DND-41 (cell line): ENCODE measurements at places on chromosomes 7 and 10.

- H3K4me3 ChIP-seq, result no peak overlapping the region
- DNase-seq, result no peak
Observed at GRCh38 chr10:24851629-24852028, 100.8 kb downstream of the PRTFDC1 start.

DNA sequence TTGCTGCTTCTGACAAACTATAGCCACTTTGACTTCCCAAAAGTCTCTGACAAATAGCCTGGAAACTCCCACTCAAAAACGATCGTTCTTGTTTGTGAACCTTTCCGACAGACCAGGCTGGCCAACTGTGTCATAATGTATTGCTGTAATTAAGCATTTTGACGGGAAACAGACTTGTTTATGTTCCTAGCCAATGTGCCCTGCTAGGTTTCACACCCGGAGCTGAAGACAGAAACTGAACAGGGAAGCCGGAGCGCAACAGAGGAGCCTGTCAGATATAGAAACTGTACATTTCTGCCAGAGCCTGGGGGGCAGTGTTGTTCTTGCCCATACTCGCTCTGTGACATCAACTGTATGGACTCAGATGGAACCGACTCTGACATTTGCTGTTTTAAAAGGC, 55.3 kb upstream of the C7orf33 start:
- no peak for DNase-seq
- peaks cover 12% of the 10 kb centered on the region for H3K27me3 ChIP-seq
- no peak overlapping the region for H3K27ac ChIP-seq
- H3K4me1 ChIP-seq, result no peaks in the 10 kb centered on the region

- H3K27ac ChIP-seq, result no peak overlapping the region
- no peaks in the 10 kb centered on the region for H3K4me1 ChIP-seq
- no peak for DNase-seq
- H3K27me3 ChIP-seq, result no peaks in the 10 kb centered on the region
- H3K4me3 ChIP-seq, result no peak overlapping the region
Observed at GRCh38 chr10:73366381-73367298, 8.0 kb upstream of the CFAP70 start.

- H3K27me3 ChIP-seq, result no peaks in the 10 kb centered on the region
- no peaks in the 10 kb centered on the region for H3K36me3 ChIP-seq
- H3K4me3 ChIP-seq, result no peak overlapping the region
- peaks cover 56% of the 10 kb centered on the region for H3K4me1 ChIP-seq
- DNase-seq, result no peak
Observed at GRCh38 chr10:88116481-88116880, 253.1 kb downstream of the PTEN start.

GRCh38 chr10:12194752-12195271, 879 bp downstream of the NUDT5 start:
- H3K36me3 ChIP-seq, result peaks cover 28% of the 10 kb centered on the region
- H3K4me1 ChIP-seq, result peaks cover 35% of the 10 kb centered on the region
- no peaks in the 10 kb centered on the region for H3K27me3 ChIP-seq
- H3K27ac ChIP-seq, result peak overlapping the region; percentile 97

DNA sequence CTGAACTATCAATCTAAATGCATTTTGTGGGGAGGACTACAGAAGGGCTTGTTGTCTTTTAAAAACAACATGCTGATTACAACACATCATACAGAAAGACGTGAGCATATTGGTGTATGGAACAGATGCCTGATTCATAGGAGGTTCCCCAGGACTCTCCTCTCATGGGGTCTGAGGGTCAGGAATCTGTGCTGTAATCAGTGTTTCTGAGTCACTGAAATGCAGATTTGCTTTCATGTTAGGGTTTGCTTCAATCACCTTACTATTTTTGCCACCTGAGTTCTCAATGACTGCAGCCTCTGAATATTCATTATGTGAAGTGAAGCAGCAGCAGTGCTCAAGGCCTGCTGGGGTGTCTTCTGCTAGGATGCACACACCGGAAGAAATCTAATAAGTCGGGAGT, 550 bp upstream of the ANK3 start:
- H3K4me3 ChIP-seq, result no peak overlapping the region
- DNase-seq, result no peak
- no peaks in the 10 kb centered on the region for H3K27me3 ChIP-seq
- no peaks in the 10 kb centered on the region for H3K36me3 ChIP-seq

DNA sequence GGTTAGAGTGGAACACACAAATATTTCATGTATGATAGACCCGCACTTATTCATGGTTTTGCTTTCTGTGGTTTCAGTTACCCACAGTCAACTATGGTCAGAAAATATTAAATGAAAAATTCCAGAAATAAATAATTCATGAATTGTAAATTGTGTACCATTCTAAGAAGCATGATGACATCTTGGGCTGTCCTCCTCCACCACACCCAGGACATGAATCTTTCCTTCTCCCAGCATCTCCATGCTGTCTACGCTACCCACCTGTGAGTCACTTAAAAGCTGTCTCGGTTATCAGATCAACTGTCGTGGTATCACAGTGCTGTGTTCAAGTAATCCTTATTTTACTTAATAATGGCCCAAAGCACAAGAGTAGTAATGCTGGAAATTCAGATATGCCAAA, 419.6 kb upstream of the NRP1 start:
- no peak overlapping the region for H3K4me3 ChIP-seq
- H3K36me3 ChIP-seq, result no peaks in the 10 kb centered on the region
- no peak for DNase-seq
- H3K4me1 ChIP-seq, result no peaks in the 10 kb centered on the region
- no peak overlapping the region for H3K27ac ChIP-seq
- no peaks in the 10 kb centered on the region for H3K27me3 ChIP-seq

GRCh38 chr7:101608772-101609713, 20.1 kb downstream of the MYL10 start:
- H3K4me1 ChIP-seq, result no peaks in the 10 kb centered on the region
- H3K36me3 ChIP-seq, result no peaks in the 10 kb centered on the region
- no peak overlapping the region for H3K27ac ChIP-seq
- no peak for DNase-seq
- no peak overlapping the region for H3K4me3 ChIP-seq

- H3K4me3 ChIP-seq, result no peak overlapping the region
- H3K36me3 ChIP-seq, result no peaks in the 10 kb centered on the region
- H3K27ac ChIP-seq, result no peak overlapping the region
- no peak for DNase-seq
- H3K27me3 ChIP-seq, result no peaks in the 10 kb centered on the region
Observed at GRCh38 chr10:89364531-89364930, 13.3 kb upstream of the IFIT1B start.

GRCh38 chr7:78224923-78225322, 426.4 kb downstream of the PHTF2 start:
- H3K36me3 ChIP-seq, result no peaks in the 10 kb centered on the region
- no peak overlapping the region for H3K4me3 ChIP-seq
- H3K4me1 ChIP-seq, result no peaks in the 10 kb centered on the region
- H3K27me3 ChIP-seq, result no peaks in the 10 kb centered on the region
- H3K27ac ChIP-seq, result no peak overlapping the region
- DNase-seq, result no peak

DNA sequence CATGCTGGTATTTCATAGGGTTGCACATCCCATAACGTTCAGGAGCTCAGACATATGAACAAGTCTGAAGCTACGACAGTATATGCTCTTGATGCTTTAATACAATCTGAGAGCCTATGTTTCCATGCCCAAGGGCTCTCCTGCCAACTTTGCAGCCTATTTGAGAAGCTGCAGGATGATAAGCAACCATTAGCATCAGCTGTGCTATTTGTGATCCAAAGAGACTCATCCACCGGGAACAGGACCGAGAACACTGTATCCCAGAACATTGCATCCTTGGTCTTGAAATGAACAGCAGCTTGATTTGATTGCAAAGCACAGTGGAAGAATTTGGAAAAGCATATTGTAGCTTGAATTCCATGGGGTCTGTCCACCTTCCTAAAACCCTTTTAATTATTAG, 156.2 kb upstream of the PTER start:
- no peaks in the 10 kb centered on the region for H3K36me3 ChIP-seq
- DNase-seq, result no peak
- H3K27ac ChIP-seq, result no peak overlapping the region
- no peak overlapping the region for H3K4me3 ChIP-seq
- H3K27me3 ChIP-seq, result no peaks in the 10 kb centered on the region

DNA sequence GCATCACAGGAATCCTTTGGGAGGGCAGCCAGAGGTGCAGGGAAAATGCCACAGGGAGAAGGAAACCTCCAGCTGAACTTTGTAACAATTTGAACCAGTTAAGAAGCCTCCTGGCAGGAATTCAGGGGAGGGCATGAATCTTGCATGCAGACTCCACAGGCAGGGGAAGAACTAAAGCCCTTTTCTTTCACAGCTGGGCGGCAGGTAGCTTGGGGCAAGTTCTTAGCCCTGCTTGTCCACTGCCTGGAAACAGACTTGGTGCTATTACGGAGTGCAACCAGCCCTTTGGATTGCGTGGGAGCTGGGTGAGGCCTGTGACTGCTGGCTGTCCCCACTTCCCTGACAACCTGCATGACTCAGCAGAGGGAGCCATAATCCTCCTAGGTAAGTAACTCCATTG, 51.7 kb upstream of the ADAM12 start:
- no peaks in the 10 kb centered on the region for H3K36me3 ChIP-seq
- no peak overlapping the region for H3K4me3 ChIP-seq
- no peak overlapping the region; the same call in 1 of the 2 replicates for H3K27ac ChIP-seq
- DNase-seq, result no peak
- no peaks in the 10 kb centered on the region for H3K27me3 ChIP-seq

DNA sequence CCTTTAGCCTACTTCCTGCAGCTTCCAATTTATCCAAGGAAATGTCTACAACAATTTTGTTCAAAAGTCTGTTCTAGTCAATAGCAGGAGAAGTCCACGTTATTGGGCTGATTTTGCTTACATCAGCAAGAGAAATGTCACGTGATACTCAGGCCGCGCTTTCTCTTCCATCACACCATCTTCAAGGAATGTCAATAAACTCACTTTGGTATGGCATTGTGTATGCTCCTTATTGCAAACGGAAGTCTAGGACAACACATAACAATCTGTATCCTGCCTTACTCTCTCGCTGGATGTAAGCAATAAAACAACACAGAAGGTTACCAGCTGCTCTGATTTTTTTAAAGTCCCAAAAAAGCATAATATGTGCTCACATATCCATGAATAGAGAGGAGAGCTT, 17.1 kb upstream of the STK17A start:
- H3K4me3 ChIP-seq, result no peak overlapping the region
- H3K27ac ChIP-seq, result no peak overlapping the region
- no peak for DNase-seq
- H3K27me3 ChIP-seq, result no peaks in the 10 kb centered on the region
- peaks cover 30% of the 10 kb centered on the region for H3K4me1 ChIP-seq
- H3K36me3 ChIP-seq, result no peaks in the 10 kb centered on the region

GRCh38 chr7:70237831-70238575, 639.7 kb downstream of the AUTS2 start:
- no peak overlapping the region for H3K4me3 ChIP-seq
- no peaks in the 10 kb centered on the region for H3K36me3 ChIP-seq
- no peak overlapping the region for H3K27ac ChIP-seq

DNA sequence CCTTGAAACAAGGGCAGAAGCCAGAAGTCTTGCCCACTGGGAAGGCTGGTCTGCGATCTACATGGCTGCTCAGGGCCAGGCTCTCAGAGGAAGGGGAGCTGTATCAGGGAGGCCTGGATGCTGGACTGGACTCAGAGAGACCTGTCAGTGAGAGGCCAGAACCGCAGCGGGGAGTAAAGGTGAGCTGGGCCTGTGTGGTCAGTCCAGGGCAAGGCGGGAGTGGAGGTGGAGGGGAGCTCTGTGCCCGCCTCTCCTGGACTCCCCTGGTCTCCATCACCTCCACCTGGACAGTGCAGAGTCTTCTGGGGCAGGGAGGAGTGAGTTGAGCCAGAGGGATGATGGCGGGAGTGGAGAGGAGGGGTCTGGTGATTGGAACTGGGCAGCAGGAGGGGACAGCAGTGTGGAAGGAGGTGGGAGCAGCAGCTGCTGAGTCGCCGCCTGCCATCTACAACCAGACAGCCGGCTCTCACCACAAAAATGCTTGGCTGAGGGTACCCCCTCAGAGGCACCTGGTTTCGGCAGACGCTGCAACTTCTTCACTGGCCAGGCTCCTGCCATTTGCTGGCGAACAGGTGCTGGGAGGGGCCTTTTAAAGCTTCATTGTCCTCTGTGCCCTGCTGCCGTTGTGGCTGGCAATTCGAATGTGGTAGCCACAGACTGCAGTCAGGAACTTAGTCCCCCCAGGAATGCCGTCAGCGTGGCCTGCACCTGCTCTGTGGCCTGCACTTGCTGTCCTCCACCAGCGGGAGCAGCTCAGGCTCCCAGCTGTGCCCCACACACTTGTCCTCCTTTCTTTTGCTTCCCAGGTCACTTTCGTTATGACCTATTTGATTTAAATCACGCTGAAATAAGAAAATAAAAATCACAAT, 3.5 kb downstream of the RASSF4 start:
- H3K27ac ChIP-seq, result no peak overlapping the region
- no peak overlapping the region for H3K4me3 ChIP-seq
- H3K4me1 ChIP-seq, result peaks cover 34% of the 10 kb centered on the region
- peak; percentile 38 for DNase-seq
- H3K36me3 ChIP-seq, result no peaks in the 10 kb centered on the region

GRCh38 chr10:21497177-21497807, 28.2 kb downstream of the SKIDA1 start:
- H3K4me1 ChIP-seq, result peaks cover 32% of the 10 kb centered on the region
- peak; percentile 20 for DNase-seq
- no peak overlapping the region for H3K27ac ChIP-seq
- peak overlapping the region; percentile 77; the same call in 1 of the 2 replicates for H3K4me3 ChIP-seq

DNA sequence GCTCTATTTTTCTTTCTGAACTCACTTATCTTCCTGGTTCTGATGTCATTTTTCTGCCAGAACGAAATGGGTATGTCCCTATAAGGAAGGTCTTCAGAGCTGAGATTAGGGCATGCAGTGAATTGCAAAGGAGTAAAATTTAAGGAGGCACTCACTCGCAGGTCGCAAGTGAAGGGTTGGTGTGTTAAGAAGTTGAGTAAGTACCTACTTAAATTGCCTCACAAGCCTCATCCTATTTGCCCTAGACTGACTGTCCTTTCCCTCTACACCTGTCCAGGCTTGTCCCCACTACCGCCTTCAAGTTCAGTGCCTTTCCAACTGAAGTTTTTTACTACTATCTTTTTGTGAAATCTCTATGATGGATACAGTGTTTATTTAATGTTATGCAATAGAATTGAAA, 191.5 kb downstream of the AHR start:
- no peak overlapping the region for H3K4me3 ChIP-seq
- H3K27ac ChIP-seq, result no peak overlapping the region
- H3K27me3 ChIP-seq, result no peaks in the 10 kb centered on the region
